ENCODE measurements at places on chromosomes 5 and 9. TPM values are rescaled to one million over a fixed set of nuclear protein-coding genes. Genes with fewer than 3 reads are reported as not detected.

GRCh38 chr9:90515510-90515909 is 127.1 kb downstream of the DIRAS2 start:
- DNase-seq, result no peak

- DNase-seq, result no peak
Measured at GRCh38 chr5:68356623-68357022, 141.1 kb downstream of the PIK3R1 start.

GRCh38 chr5:122701640-122702523 is 73.0 kb upstream of the SNX2 start:
- no peak for DNase-seq

- no peak for DNase-seq
Measured at GRCh38 chr9:37528652-37529471, 43.1 kb downstream of the POLR1E start.

- DNase-seq, result no peak
Measured at GRCh38 chr5:14200312-14200990, 57.3 kb downstream of the TRIO start.

GRCh38 chr9:125587819-125588460 is 119.1 kb downstream of the MAPKAP1 start:
- DNase-seq, result no peak

- DNase-seq, result peak; percentile 20
Measured at GRCh38 chr5:38319491-38319890, 61.1 kb downstream of the EGFLAM start.

KIAA0825 gene
- 2.8 TPM for total RNA-seq

MOB3B gene
- not detected for total RNA-seq

FOXD4 gene
- 0.65 TPM for total RNA-seq

SLC36A3 gene
- not detected for total RNA-seq

VAV2 gene
- total RNA-seq, result 14.4 TPM

RLN2 gene
- not detected for total RNA-seq
